Body of pancreas (tissue), 4 donors: ENCODE measurements at places on chromosomes 12 and 14.

DNA sequence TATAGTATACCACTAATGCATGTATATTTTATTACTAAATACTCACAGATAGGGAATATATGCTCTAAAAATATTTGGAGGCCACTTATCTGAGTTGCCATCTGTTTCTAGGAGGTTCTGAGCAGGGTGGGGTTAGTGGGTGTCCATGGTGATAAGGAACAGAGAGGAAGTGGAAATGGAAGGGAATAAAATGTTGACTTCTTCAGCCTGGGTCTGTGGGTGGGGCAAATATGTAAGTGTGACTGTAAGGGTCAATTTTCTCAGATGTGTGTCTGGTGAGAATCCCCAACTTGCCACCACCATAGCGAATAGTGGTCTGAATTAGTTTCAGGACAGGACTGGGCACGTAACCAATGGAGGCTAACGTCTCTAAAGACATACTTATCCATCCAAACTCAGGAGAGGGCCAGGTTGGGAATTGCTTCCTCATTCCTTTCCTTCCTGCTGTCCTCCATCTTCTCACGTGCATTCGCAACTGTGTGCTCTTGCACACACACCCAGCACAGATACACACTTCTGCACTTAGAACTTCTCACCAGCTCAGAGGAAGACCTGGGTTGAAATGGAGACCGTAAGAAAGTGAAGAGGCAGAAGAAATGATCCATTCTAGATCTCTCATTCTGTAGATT lies 54.2 kb upstream of the GZMB start:
- no peak for DNase-seq

GRCh38 chr14:26330982-26331381 lies 266.9 kb downstream of the NOVA1 start:
- peak; percentile 8 for DNase-seq

DNA sequence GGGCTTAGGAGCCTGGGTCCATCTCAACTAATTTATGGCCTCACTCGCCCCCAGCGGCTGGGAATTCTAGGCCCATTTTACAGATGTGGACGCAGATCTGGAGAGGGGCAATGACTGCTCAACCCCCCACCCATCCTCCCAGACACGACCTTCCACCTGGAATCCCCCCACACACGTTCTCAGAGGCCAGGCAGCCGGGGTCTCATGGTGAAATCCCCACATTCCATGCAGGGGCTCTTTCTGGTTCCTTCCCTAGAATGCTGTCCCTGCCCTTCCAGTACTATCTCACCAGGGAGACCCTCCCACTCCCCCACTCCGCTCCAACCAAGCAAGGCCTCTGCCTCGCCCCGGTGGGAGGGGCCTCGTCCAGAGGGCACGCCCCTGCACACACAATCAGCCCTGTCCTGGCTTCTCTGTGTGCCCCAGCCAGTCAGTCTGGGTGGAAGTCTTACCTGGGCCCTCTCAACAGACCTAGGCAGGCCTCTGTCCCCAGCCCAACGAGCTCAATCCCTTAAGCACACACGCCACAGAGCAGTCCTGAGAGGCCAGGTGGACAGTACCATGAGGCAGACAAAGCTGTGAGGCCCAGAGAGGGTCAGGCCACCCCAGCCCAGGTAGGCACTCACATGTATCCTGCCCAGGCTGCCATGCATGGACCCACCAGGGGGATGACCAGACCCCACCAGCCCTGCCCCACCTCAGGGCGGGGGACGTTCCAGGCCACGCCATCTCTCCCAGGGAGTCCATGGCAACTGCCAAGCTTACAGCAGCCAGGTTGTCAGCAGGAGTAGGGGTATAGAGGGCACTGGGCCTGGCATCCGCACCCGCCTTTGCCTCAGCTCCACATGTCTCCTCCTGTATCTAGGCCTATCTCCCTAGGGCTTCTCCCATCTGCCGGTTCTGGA lies 1.3 kb upstream of the ANKRD9 start:
- DNase-seq, result peak; percentile 42

GRCh38 chr14:42947991-42948390 lies 1341.3 kb downstream of the LRFN5 start:
- no peak for DNase-seq

GRCh38 chr12:41141104-41141503 lies 47.0 kb upstream of the PDZRN4 start:
- DNase-seq, result no peak

GRCh38 chr12:99176871-99177270 lies 470.7 kb upstream of the GARIN6 start:
- DNase-seq, result no peak

GRCh38 chr12:3820122-3820521 lies 53.1 kb downstream of the PARP11 start:
- DNase-seq, result no peak

GRCh38 chr12:47343684-47344567 lies 264.2 kb upstream of the AMIGO2 start:
- DNase-seq, result no peak

DNA sequence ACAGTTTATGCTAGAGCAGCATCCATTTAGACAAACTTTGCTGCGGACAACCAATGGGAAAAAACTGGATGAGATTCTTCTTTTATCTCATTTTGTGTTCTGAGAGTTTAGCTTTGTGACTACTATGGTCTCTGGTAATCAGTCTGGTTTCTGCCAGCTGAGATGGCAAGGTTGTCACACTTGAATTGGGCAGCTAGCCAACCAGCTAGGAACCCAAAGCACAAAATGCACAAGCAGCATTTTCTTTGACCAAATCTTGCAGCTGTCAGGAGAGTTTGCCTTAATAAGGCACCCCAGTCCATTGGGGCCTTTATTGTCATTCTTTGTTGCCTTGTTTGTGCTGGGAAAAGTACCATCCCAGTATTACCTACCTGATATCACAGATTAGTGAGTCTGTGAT lies 34.0 kb upstream of the ETV6 start:
- no peak for DNase-seq
